ENCODE measurements at places on chromosomes 1 and 21. TPM values are rescaled to one million over a fixed set of nuclear protein-coding genes. Genes with fewer than 3 reads are reported as not detected.

GRCh38 chr1:21801100-21801499 lies 11.0 kb upstream of the LDLRAD2 start:
- peak; percentile 92 for DNase-seq

Gene B3GALT5
- total RNA-seq: 1.5 TPM

DNA sequence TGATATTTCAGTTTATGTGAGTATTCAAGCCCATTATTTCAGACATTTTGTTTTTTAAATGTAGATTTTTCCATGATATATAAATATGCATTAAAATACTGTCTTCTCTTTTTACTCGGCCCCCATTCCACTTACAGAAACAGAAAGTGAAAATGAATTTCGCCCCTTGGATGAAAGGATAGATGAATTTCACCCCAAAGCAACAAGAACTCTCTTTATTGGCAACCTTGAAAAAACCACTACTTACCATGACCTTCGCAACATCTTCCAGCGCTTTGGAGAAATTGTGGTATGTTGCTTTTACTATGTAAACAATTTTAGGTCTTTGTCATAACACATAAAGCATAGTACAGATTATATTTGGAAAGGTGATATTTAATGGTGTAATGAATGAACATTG lies 59.9 kb downstream of the ZBTB17 start:
- DNase-seq: peak; percentile 32

DNA sequence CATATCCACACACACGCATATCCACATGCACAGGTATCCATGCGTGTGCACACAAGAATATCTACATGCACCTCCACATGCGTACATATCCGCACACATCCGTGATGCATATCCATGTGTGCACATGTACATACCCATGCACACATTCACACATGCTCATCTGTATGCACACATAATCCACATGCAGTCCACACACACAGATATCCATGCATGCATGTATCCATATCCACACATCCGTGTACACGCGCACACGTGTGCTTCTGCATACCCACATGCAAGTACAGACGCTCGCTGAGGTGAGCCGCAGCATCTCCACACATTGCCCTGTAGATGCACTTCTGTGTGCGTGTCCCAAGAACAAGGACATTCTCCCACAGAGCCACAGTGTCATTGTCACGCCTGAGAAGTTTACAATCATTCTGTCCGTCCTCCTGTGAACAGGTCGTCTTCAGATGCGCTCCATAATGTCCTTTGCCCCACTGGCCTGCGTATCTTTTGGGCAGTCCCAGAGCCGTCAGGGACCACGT lies 43.4 kb downstream of the COL18A1 start:
- no peak for DNase-seq

Gene OR2L13
- total RNA-seq: not detected

DNA sequence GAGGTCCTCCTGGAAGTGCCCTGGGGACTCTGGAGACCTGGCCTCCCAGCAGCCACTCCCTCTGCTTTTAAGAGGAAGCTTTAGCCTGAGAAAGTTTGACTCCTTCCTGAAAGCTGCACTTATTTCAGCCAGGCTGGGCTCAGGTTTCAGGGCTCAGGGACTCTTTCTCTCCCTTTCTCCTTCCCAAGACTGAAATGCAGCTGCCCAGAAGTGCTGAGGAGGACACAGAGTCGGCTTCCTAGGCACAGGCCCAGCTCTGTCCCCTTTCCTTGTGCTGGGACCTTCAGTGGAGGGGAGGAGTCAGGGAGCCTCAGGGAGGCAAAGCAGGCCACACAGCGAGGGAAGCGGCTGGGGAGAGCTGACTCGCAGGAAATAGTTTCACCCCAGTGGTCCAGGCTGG lies 137.3 kb downstream of the NAV1 start:
- DNase-seq: no peak

DNA sequence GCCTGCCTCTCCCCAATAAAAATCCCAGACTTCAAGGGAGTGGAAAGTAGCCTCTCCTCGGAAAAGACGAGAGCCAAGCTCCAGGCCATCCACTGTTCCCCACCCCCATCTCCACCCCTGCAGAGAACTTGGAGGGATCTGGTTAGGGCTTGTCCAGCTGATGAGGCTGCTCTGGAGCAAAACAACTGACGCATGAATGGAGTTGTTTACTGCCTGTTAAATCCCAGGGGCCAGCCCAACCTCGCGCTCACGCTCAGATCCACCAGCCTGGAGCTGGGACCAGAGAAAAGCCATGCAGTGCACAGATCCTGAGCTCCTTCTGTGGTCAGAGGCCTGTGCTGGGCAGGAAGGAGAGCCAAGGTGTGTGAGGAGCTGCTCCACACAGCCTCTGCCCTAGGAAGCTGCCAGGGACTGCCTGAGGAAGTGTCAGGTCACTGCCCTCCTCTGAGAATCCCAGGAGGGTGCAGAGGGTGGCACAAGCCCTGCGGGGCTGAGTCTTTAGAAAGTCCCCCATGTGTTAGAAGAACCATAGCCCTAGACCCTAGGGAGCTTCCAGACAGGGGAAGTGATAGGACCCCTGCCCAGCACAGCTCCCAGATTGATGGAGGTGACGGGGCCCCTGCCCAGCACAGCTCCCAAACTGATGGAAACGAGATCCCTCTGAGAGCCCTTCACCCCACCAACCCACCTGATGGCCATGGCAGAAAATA lies 109.0 kb upstream of the IPO9 start:
- DNase-seq: no peak

DNA sequence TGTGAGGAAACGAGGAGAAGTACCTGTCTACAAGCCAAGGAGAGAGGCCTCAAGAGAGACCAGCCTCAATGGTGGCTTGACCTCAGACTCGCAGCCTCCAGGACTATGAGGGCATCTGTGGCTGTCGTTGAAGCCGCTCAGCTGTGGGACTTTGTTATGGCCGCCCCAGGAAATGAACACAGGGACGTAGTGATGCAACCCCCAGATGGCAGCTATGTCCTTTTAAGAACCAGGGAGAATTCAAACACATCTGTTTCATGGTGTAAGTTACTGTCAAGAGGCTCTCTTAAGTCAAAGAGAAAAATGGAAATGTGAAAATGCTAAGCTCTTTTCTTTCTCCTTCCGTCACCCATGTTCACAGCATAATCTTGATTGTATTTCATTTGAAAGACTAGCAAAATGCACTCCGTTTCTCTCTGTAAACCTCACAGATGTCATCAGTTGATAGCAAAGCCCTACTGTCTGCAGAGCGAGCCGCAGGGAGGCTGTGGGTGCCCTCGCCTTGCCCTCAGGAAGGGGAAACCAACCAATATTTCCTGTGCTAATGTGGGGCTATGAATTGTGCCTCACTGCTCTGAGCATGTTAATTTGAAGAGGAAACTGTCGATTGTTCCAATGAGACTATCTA lies 21.3 kb downstream of the UBASH3A start:
- DNase-seq: no peak

DNA sequence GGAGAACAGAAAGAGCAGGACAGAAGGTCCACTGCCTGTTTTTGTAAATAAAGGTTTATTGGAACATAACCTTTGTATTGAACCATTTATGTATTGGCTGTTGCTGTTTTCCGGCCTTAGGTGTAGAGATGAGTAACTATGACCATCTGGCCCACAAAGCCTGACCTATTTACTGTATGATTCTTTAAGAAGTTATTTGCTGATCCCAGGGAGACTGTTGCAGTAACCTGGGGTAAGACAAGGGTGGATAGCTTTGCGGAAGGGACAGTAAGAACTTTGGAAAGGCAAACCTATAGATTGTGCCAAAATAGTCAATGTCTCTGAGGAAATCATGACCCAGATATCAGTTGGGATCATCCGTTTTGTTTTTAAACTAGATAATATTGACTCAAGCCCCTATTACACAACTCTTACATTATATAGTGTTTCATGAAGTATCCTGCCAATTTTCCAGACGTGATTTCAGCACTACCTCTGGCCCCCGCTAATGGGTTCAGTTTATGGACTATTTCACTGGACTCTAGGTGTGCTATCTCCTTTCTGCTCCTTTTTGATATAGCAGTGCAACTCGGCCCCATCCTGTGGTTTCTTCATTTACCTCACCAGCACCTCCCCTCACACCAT lies 20.8 kb upstream of the TLCD4 start:
- peak; percentile 86 for DNase-seq

DNA sequence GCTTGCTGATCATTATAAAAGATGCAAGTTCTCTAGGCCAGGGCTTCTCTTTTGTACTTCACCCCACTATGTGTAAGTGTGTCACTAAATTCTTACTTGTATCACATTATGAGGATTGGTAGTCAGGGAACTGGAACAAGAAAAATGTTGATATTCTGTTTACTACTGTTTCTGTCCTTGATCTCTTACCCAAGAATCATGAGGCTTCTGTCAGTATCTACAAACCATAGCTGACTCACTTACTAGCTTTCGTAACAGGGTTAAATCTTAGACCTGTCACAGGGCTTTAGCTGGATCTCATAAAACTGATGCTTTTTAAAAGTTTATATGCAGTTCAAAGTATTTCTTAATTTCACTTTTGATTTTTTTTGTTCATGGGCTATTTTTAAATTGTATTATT lies 681.2 kb downstream of the PLPP3 start:
- peak; percentile 46 for DNase-seq

DNA sequence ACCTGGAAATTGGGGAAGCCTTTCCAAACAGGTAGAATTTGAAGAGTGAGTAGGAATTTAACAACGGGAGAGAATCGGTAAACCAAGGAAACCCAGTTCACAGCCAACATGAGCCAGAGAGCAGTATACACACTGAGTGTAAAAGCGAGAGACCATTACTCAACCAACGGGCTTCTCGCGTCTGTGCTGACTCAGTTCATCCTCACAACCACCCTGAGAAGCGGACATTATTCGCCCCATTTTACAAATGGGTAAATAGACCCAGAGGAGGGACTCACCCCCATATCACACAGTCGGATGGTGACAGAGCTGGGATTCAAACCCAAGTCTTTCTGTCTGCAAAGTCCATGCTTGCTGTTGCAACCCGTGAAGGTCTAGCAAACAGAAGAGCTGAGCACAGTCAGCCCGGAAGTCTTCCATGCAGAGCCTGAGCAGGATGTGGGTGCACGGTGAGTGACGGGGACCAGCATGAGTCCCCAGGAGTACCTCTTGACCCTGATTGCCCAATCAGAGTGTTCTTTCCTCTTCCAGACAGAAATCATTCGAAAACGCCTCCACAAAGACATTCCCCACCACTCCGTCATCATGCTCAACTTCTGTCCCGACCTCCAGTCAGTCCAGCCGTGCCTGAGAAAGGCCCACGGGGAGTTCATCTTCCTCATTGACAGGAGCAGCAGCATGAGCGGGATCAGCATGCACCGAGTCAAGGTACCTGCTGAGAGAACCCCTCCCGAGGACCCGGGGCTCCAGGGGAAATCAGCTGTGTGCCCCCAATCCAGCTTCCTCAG lies 32.3 kb downstream of the VWA5B1 start:
- no peak for DNase-seq

- no peak for DNase-seq
Measured at GRCh38 chr1:218783916-218784315, 389.8 kb upstream of the LYPLAL1 start.

DNA sequence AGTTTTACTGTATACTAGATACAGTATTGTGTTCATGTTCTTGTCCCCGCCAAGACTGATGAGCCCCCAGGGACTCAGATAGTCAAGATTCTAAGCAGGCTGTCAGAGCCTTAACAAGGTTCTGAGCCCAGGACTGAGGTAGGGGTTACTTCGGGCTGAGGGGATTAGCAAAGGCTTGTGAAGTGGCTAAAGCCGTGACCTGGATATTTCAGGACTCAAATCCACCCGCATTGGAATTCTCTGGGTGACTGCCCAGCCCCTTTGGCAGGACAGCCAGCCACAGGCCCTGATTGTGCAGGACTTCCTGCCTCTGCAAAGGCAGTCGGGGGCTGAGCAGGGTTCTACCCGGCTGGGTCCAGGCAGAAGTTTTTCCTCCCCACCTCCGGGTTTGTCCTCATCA lies at the start of gene PLA2G5:
TSS of gene PLA2G5 (plus strand) at position 321 of the 400 bp plus-strand sequence. CDS start 14,637 bp downstream, outside the sequence.
- no peak for DNase-seq

- DNase-seq: no peak
Measured at GRCh38 chr1:78369546-78369945, 121.2 kb upstream of the PTGFR start.

DNA sequence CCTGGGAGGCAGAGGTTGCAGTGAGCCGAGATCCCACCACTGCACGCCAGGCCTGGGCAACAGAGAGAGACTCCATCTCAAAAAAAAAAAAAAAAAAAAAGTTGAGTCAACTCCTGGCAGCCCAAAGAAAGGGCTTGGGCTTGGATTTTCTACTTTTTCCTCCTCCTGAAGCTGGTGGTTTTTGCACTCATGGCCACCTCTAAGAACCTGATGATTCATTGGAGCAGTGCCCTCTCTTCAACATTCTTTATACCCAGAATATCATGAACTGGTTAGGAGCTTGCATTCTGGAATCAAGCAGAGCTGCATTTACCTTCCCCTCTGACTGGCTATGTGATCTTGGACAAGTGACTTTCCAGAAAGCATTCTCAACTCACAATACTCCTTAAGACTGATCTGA lies 3.5 kb upstream of the ACTA1 start:
- no peak for DNase-seq

Gene IGSF21
- not detected for total RNA-seq

Gene MCL1
- total RNA-seq: 376 TPM

GRCh38 chr1:210477328-210477924 lies 148.7 kb downstream of the HHAT start:
- peak; percentile 50 for DNase-seq

Gene TMCO4
- 16.0 TPM for total RNA-seq

GRCh38 chr1:63799307-63799706 lies 25.5 kb downstream of the ROR1 start:
- no peak for DNase-seq

- DNase-seq: peak; percentile 47
Measured at GRCh38 chr1:227776331-227776771, 39.1 kb upstream of the PRSS38 start.
